ENCODE measurements at places on chromosomes 13 and 19. TPM values are rescaled to one million over a fixed set of nuclear protein-coding genes. Genes with fewer than 3 reads are reported as not detected.

ITM2B gene
- total RNA-seq, result 251 TPM

FCER2 gene
- not detected for total RNA-seq

RXFP2 gene
- not detected for total RNA-seq

C1QTNF9 gene
- not detected for total RNA-seq

CPAMD8 gene
- 2.3 TPM for total RNA-seq

USHBP1 gene
- 22.8 TPM for total RNA-seq

PROZ gene
- not detected for total RNA-seq

PRMT1 gene
- total RNA-seq, result 388 TPM

OR7A10 gene
- total RNA-seq, result not detected

Measured in vein endothelial cell (primary cell).